ENCODE measurements at places on chromosomes 1 and 21. TPM values are rescaled to one million over a fixed set of nuclear protein-coding genes. Genes with fewer than 3 reads are reported as not detected.

DNA sequence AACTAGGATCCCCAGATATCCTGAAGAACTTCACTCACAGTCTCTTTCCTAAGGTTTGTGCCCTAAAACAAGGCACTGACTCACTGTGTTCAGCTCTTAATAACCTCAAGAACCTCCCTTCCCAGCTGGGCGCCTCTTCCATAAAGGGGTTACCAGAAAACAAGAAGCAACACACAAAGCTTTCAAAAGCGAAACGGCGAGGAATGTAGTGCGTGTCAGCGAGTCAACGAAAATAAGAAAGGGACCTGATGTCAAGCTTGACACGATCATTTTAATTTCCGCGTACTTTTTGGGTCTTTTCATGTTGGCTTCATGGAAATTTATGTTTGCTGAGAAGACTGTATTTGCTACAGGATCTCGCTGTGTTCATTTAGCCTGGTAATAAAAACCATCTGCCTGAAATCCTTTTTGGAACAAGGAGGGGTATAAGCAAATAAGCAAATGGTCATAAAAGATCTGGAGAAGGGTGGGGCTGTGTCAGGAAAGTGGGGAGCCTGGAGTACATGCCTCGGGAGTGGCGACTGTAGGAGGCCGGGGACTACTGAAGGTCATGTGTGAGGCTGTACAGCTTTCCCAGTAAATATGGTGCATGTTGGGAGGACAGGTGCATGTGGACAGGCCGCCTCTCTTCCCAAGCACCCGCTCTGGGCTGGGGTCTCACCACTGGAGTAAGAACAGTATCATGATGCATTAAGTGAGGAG, 11.4 kb upstream of the CLDN14 start:
- no peak for DNase-seq

DNA sequence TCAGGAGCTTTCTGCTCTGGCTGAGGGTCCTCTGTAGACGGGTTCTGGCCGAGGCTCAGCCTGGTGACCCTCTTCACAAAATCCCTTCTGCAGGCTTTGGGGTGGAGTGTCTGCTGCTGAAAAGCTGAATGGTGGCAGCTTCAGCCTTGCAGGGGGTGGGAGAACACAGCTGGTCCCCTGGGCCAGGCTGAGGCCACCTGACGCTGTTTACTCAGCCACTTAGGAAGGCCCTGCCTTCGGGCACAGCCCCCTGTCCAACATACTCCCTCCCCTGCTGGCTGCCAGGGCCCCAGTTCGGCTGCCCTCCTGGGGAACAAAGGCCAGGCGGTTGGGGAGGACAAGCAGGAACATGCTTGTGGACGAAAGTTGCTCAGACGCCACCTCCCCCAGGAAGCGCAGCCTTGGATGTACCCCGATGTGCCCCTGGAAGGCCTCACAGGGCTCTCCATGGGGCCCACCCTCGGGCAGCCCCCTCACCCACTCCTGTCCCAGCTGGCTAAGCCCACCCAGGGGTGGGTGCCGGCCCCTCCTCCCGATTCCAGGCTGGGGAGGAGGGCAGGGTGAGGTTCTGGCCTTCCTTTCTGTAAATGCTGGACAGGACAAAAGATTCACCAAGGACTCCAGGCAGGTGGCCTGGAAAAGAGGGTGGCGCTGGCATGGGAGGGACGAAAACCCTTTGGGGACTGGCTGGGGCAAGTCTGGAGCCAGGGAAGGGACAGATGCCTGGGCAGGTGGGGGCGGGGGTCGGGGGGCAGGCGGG, at the start of gene ANKRD65:
TSS of gene ANKRD65 (minus strand) at position 130 of the 760 bp plus-strand sequence. CDS start 271 bp downstream, outside the sequence.
- no peak for DNase-seq

GRCh38 chr21:36030581-36031189, 29.6 kb downstream of the SETD4 start:
- DNase-seq = no peak

GRCh38 chr1:153790966-153791647, 15.9 kb downstream of the SLC27A3 start:
- peak; percentile 19 for DNase-seq

The FMO2 gene
- total RNA-seq = not detected

DNA sequence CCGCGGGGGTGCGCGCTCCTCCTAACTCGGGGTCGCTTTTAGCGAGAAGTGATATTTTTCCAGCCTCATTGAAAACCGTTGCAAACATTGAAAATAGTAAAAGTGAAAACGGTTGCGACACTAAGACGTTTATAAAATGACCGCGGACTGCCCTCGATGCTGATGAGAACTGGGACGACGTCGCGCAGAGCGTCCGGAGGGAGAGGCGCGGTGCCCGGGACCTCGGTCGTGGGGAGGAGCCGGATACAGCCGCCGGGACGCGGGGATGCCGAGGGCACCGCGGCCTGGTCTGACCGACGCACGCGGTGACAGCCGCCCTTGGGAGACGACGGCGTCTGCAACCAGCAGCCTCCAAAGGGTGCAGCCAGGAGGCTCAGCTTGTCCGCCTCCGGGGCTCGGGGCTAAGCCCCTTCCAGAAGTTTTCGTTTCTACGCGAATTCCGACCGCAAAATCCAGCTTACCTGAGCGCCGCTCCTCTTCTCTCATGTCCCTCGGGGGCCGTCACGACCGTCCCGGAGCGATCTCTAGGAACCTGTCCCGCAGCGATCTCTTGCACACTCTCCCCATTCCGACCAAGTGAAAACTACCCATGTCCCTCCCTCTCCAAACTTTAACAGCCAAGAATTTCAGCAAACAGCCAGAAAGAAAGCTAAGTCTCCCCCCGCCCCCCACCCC, 144.4 kb upstream of the ETS2 start:
- no peak for DNase-seq

DNA sequence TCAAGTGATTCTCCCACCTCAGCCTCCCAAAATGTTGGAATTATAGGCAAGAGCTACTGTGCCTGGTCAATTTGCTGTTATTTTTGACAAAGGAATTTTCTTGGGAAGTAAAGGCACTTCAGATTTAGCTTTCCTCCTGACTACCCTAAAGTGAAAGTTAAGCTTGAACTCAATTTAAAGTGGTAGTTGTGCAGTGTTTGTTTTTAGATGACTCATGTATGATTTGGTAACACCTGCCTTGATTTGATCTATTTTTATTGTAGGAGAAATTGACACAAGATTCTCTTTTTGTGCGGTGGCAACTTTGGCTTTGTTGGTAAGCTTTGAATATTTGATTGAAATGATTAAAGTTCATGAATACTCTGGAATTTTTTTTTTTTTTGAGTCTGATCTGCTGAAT, 5.0 kb downstream of the RABGGTB start:
- no peak for DNase-seq

The KPRP gene
- not detected for total RNA-seq

The KRTAP6-2 gene
- total RNA-seq = not detected

- no peak for DNase-seq
Observed at GRCh38 chr1:30748098-30748698, 9.4 kb downstream of the LAPTM5 start.

DNA sequence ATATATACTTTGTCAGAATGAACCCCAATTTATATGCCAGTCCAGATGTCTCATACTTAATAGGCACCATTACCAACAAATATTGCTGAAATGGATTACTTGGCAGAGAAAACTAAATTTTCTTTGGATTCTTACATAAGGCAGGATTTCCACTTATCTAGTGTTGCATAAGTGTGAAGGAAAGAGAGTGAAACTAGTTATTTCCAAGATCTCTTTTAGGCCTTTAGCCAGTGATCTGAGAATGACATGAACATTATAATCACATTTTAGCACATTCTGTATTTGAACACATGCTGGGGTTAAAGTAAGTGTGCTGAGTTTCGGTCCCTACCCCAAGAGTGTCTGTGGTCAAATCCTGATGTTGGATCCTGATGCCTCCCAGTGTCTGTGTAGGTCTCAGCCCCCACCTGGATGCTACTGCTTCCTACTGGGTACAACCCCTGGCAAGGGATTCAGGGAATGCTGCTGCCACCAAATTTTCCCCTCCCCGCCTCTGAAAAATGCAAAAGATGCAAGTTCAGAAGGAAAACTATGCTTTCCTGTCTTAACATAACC, 11.2 kb downstream of the DDAH1 start:
- no peak for DNase-seq

The BRINP3 gene
- not detected for total RNA-seq

The ZNF593OS gene
- not detected for total RNA-seq

DNA sequence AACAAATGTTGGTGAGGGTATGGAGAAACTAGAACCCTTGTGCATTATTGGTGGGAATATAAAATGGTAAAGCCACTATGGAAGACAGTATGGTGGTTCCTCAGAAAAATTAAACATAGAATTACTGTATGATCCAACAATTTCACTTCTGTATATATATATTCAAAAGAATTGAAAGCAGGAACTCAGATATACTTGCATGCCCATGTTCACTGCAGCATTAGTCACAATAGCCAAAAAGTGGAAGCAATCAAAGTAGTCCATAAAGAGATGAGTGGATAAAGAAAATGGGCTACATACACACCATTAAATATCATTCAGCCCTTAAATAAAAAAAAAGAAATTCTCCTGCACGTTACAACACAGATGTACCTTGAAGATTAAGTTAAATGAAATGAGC, 34.1 kb downstream of the ABL2 start:
- DNase-seq = no peak

GRCh38 chr1:169670836-169671235, 40.6 kb downstream of the SELL start:
- no peak for DNase-seq

DNA sequence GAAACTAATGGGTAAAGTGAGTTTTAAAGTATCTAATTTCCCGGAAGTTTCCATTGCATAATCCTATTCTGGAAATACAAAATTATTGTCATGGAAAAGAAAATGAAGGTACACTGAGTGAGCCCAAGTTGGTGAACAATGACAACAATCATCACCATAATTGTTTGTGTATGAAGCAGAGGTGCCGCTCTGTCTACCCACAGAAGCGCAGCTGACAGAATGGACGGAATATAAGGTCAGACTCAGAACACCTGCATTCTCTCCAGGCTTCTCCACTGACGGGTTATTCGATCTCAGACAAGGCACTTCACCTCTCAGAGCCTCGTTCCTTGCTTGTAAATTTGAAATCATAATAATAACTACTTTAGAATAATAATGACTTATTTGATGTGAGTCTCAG, 99.1 kb upstream of the NGF start:
- DNase-seq = no peak

GRCh38 chr1:29474274-29475244, 238.2 kb downstream of the PTPRU start:
- no peak for DNase-seq

The SMIM11 gene
- 7.1 TPM for total RNA-seq

The SYNC gene
- 0.05 TPM for total RNA-seq

DNA sequence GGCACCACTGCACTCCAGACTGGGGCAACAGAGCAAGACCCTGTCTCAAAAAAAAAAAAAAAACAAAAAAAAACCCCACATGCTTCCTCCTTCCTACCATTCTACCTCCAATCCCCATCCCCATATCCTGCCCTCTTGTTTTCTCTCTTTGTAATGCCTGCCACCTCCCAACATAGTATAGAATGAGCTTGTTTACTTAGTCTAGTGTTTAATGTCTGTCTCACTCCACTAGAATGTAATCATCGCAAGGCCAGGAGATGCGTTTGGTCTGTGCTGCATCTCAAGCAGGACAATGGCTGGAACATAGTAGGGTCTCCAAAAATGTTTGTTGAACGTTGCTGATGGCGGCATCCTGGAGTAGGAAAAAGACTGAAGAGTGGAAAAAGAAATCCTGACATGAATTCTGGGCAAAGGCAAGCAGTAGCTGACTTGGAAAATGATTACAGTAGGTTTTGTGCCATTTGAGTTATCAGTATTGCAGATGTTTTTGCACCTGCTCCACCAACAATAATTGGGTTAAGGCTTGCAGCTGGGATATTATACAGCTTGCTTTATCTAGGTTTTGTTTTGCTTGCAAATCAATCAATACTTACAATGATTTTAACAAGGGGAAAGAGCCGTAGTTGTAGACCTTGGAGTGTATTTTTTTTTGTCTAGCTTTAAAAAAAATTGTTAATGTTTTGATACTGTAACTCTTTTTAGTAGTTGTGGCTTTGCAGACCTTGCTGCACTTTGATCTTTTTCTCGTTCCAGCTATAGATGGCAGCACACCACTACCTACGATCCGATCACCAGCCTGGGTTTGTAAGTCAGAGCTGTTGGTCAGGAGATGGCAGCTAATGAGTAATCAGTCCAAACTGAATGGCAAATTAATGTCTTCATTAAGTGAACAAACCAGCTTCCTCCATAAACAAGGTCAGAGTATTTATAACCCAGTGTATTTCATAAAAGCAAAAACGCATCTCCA, 62.4 kb downstream of the BACH1 start:
- no peak for DNase-seq

- DNase-seq = no peak
Observed at GRCh38 chr1:219958875-219959417, 30.6 kb upstream of the SLC30A10 start.

GRCh38 chr1:62689524-62689923, 1.3 kb upstream of the DOCK7 start:
- DNase-seq = no peak

- no peak for DNase-seq
Observed at GRCh38 chr1:23123528-23123927, 45.1 kb downstream of the LUZP1 start.

GRCh38 chr1:248904437-248905216, 1.4 kb upstream of the PGBD2 start:
- DNase-seq = no peak

The VWA1 gene
- total RNA-seq = 5.5 TPM

DNA sequence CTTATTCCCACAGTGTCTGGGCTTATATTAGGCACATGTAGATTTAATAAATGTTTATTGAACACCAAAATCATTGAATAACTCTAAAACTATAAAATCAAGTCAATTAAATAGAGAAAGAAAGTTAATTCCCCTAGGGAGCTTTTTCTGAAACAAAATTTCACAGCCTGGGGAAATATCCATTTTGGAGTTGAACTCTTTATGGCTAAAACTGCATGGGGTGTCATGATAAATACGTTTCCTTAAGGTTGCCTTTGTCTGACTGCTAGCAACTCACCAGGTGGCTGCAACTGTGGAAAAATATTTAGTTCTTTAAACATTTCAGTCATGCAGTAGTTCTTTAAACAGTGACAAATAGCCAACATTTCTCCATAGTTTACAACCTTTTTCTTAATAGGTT, 496.1 kb downstream of the LRRIQ3 start:
- DNase-seq = no peak
